Activated CD4-positive, alpha-beta memory T cell treated with anti-CD3 and anti-CD28 coated beads for 36 hours (primary cell): ENCODE measurements at places on chromosomes 7 and 10. TPM values are rescaled to one million over a fixed set of nuclear protein-coding genes. Genes with fewer than 3 reads are reported as not detected.

Gene POLD2
- total RNA-seq, result 212 TPM

DNA sequence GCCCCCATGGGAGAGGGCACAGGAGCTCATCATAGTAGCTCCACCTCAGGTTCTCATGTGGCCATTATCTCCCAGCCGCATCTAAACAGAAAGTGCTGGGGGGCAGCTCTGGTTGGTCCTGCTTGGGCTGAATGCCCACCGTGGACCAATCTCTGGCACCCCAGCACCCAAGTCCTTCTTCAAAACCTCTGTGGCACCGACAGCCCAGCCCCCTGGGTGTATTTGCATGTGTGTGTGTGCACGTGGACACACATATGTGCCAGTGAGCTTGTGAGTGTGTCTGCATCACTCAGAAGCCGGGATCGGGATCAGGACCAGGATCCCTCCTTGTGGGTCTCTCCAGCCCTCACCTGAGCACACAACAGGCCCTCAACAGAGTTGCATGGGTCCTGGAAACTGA is 68.2 kb downstream of the ALOX5 start:
- DNase-seq, result no peak
- peaks cover 3% of the 10 kb centered on the region for H3K27me3 ChIP-seq
- no peaks in the 10 kb centered on the region for H3K4me1 ChIP-seq
- no peaks in the 10 kb centered on the region for H3K36me3 ChIP-seq
- H3K27ac ChIP-seq, result no peak overlapping the region

- H3K36me3 ChIP-seq, result no peaks in the 10 kb centered on the region
- no peak overlapping the region for H3K4me3 ChIP-seq
- H3K4me1 ChIP-seq, result peaks cover 5% of the 10 kb centered on the region
Observed at GRCh38 chr7:141974831-141975230, 1.3 kb upstream of the TAS2R38 start.

DNA sequence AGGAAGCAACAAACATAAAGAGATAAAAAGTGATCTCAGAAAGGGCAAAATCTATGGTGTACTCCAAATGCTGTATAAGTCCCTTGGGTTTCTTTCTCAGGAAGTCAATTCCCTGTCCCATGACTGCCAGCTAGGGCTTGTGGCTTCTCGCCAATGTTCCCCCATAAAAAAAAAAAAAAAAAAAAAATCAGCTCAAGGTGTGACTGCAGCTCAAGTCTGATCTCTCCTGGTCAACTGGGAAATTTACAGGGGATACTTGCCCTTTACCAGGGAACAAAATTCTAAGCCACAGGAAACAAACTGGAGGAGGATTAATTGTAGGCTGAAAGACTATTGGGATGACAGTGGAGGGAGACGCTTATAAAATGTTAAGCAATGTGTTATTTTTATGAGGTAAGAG is 76.0 kb downstream of the PCGF5 start:
- H3K27ac ChIP-seq, result no peak overlapping the region
- H3K27me3 ChIP-seq, result peaks cover 4% of the 10 kb centered on the region
- no peaks in the 10 kb centered on the region for H3K36me3 ChIP-seq
- no peak overlapping the region for H3K4me3 ChIP-seq
- peaks cover 8% of the 10 kb centered on the region for H3K4me1 ChIP-seq

Gene ITIH5
- total RNA-seq, result not detected

DNA sequence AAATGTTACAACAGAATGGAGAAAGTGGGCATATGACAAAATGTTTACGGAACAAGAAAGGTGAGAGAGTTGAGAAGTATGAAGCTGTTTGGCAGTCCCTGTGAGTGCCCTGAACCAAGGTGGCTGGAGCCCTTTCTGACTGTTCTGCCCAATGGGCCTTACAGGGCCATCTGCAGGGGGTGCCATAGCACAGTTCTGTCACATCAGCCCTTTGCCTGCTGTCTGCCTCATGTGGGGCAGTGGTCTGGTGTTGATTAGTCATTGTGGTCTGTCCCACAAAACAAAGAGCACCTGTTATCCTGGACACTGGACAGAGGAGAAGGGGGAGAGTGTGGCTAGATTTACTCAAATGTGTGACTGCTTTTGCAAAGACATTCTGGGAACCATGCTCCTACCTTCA is 51.5 kb upstream of the OSBPL3 start:
- no peaks in the 10 kb centered on the region for H3K27me3 ChIP-seq
- H3K36me3 ChIP-seq, result peaks cover 2% of the 10 kb centered on the region
- no peak overlapping the region for H3K4me3 ChIP-seq
- no peak for DNase-seq

DNA sequence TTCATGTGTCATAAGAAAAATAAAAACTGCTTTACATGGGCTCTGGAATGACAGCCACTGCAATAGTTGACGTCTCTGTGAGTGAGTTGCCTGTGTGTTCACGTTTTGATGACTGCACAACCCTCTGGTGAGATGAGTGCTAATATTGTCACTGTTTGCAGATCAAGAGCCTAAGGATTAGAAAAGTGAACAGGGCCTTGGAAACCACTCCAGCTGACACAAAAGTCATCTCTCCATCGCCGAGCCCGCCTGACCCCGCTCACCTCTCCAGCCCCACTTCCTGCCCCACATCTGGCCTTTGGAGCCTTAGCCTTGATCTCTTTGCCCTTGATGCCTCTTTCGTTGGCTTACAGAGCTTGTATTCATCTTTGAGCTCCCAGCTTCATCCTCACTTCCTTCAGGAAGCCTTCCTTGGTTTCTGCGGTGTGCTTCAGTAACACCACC is 351.7 kb downstream of the TCERG1L start:
- no peaks in the 10 kb centered on the region for H3K27me3 ChIP-seq
- no peak overlapping the region for H3K4me3 ChIP-seq
- no peaks in the 10 kb centered on the region for H3K36me3 ChIP-seq
- DNase-seq, result no peak
- no peak overlapping the region for H3K27ac ChIP-seq

GRCh38 chr7:43533801-43534479 is 49.0 kb upstream of the STK17A start:
- peaks cover 3% of the 10 kb centered on the region for H3K27me3 ChIP-seq
- no peaks in the 10 kb centered on the region for H3K36me3 ChIP-seq
- H3K4me1 ChIP-seq, result no peaks in the 10 kb centered on the region
- H3K27ac ChIP-seq, result no peak overlapping the region

DNA sequence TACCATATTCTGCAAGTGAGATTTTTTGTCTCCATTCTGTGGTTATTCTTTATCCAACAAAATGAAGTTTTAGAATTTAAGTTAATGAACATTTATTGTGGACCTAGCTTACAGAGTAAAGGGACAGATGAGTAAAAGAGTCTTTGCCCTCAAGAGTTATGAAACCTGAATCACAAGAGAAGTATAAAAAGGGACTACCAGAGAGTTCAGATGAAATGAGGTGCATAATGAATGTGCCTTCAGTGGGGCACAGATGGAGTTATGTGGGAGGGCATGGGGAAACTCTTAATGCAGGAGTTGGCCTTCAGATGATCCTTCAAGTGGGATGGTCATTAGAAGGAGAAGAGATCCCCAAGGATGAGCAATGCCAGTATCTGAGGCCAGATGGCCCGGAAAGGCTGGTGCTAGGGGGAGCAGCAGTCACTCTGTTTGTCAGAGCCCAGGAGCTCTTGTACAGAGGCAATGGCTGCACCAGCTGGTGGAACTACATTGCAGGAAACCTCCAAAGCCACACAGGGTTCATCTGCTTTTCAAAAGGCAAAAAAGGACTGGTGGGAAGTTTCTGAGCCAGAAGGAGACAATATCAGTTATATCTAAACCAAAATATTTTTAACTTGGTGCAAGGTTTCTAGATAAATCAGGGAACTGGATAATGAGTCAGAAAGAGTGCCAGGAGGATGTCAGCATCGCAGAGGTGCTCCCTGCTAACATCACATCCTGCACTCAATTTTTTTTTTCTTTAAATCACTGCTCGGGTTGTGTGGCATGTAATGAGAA is 162.0 kb downstream of the KLF6 start:
- H3K36me3 ChIP-seq, result peaks cover 7% of the 10 kb centered on the region
- H3K27me3 ChIP-seq, result no peaks in the 10 kb centered on the region
- peak overlapping the region; percentile 83 for H3K27ac ChIP-seq
- peaks cover 28% of the 10 kb centered on the region for H3K4me1 ChIP-seq
- no peak overlapping the region for H3K4me3 ChIP-seq

- H3K36me3 ChIP-seq, result no peaks in the 10 kb centered on the region
- DNase-seq, result no peak
- H3K4me3 ChIP-seq, result no peak overlapping the region
- no peak overlapping the region for H3K27ac ChIP-seq
Observed at GRCh38 chr7:34497153-34497777, 160.8 kb upstream of the NPSR1 start.

DNA sequence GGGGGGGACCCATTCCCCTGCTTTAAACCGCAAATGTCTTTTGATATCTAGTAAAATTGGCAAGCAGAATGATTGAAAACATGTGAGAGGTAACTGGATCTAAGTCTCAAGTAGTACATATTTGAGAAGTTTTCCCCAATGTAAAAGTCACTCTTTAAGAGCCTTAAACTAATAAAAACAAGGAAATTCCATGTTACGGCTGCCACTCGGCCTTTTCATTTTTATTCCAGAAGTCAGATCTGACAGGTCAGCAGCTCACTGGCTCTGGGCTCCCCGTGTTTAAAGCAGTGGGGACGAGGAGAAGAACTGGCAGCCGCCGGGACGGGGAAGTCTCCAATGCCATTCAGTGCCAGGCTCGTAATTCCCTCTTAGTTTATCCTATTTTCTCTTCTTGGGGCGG is 80.7 kb downstream of the CUX1 start:
- H3K36me3 ChIP-seq, result no peaks in the 10 kb centered on the region

DNA sequence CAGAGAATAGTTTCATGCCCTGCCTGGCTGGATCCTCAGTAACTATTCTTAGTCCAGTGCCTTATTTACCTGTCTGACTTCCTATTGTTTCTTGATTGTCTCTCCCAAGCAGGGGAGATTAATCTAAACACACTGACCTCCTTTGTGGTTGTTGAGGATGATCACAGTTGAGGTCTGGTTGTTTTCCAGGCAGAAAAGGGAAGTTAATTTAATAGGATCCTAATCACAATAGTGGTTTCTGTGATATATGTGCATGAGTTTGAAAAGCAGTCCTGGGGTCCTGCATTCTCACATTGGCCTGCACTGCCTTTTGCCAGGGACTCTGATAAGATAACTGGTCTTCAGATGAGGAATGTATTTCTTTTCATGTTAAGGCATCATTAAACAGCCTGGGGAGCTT is 130.1 kb downstream of the SND1 start:
- H3K4me3 ChIP-seq, result no peak overlapping the region
- H3K27me3 ChIP-seq, result no peaks in the 10 kb centered on the region
- peaks cover 19% of the 10 kb centered on the region for H3K36me3 ChIP-seq
- no peak for DNase-seq
- no peak overlapping the region for H3K27ac ChIP-seq
- H3K4me1 ChIP-seq, result peaks cover 33% of the 10 kb centered on the region

GRCh38 chr10:112669989-112670388 is 223.0 kb downstream of the VTI1A start:
- peaks cover 27% of the 10 kb centered on the region for H3K36me3 ChIP-seq
- H3K4me3 ChIP-seq, result no peak overlapping the region
- no peaks in the 10 kb centered on the region for H3K27me3 ChIP-seq
- no peak overlapping the region for H3K27ac ChIP-seq
- DNase-seq, result no peak
- no peaks in the 10 kb centered on the region for H3K4me1 ChIP-seq

Gene CYP3A5
- not detected for total RNA-seq

Gene GRID2IP
- 0.19 TPM for total RNA-seq

- peak; percentile 54 for DNase-seq
- peaks cover 4% of the 10 kb centered on the region for H3K36me3 ChIP-seq
- H3K27me3 ChIP-seq, result no peaks in the 10 kb centered on the region
- peak within 1 kb of the TSS; percentile 77 for H3K4me3 ChIP-seq
Observed at GRCh38 chr10:70132098-70133029, at the start of gene AIFM2. AIFM2 (minus strand) TSS chr10:70132825; CDS start chr10:70124084, 8,741 bp downstream.

Gene NPSR1
- not detected for total RNA-seq

Gene ZPBP
- total RNA-seq, result not detected
